ENCODE measurements at places on chromosomes 2 and 18.

GRCh38 chr2:165406173-165406572, 63.3 kb upstream of the CSRNP3 start:
- DNase-seq, result no peak

DNA sequence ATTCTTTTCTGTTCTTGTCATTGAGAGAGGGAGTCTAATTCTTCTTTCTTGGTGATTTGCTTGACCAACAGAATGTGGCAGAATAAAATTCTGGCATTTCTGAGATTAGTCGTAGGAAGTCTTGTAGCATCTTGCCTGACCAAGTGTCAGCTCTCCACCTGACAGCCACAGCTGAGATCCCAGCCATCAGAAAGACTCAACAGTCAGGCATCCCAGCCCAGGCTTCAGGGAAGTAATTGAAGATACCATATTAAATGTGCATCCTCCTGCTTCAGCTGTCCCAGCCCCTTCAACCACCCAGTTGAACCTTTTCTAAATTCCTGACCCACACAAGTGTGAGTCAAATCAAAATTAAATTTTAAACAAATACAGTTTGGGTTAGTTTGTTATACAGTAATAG, 208.3 kb downstream of the PIK3C3 start:
- no peak for DNase-seq

GRCh38 chr18:55289775-55290174, 298.2 kb downstream of the TCF4 start:
- DNase-seq, result no peak

DNA sequence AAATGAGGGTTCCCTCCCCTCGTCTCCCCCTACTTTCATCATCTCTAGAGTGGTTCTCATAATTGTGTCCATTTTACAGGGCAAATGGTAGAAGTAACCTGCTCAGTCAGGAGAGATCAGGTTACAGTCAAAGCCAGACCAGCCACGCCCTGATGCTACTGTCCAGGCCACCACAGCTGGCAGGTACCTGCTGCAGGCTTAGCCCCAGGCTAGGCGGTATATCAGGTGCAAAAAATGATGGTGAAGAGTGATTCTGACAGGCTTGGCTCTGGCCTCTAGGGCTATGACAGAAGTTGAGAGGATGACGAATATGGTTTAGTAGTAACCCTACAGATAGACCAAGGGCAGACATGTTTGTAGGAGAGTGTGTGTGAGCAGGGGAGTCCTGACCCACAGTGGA, 67.1 kb downstream of the HAUS1 start:
- DNase-seq, result no peak

DNA sequence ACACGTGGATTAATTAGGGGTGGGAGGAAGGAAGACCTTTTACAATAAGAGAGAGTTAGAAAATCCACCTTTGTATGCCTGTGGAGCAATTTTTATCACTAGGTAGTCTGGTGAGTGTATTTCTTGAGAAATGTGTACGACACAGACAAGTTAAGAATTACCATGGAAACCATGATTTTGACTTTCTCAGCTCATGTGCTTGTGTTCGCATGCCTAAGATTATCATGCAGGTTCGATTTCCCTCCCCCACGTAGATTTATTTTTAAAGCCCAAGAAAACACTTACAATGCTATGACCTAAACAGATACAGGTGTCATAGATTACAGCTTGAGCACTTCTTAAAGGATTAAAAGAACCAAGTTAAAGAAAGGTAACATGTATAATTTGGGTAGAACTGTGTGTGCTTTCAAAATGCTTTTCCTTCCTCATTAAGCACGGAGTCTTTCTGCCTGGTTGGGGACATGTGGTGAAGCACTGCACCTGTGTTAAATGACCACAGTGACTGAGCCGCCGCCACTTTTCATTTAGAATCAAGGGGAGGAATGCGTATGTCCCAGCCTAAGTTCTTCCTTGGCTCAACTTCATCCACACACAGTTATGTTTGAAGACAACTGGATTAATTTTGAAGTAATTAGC, 16.6 kb downstream of the SERTAD2 start:
- DNase-seq, result no peak

DNA sequence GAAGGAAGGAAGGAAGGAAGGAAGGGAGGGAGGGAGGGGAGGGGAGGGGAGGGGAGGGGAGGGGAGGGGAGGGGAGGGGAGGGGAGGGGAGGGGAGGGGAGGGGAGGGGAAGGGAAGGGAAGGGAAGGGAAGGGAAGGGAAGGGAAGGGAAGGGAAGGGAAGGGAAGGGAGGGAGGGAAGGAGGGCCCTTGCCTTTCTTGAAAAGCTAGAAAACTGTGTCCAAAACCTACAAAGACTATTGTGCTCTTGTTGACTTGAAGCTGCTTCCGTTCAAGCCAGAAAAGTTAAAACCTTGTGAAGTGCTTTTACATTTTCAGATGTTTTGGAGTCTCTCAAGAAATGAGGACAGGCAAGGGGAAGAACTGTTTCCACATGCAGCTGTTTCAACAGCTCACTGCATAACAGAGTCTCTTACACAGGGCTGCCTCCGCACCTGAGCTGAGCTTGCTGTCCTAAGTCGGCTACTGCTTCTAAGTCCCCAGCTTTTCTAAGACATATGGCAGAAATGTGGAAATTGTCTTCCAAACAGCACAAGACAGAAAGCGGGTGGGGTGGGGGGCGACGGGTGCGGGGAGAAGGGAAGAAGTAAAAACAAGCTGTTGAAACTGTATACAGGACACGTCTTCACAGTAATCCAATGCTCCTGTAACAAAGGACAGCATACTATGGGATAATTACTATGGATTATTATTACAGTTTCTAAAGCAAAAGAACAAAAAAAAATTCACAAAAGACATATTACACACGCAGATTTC, 46.1 kb downstream of the BCL11A start:
- no peak for DNase-seq
